Hepatocyte (in vitro differentiated cells): ENCODE measurements at places on chromosomes 5 and 9.
A peak's percentile ranks its signal among the peaks of the same experiment; 100 is the strongest.

- H3K36me3 ChIP-seq, result no peaks in the 10 kb centered on the region
- no peaks in the 10 kb centered on the region for H3K27me3 ChIP-seq
- no peak overlapping the region for H3K4me3 ChIP-seq
- no peak overlapping the region for H3K27ac ChIP-seq
- no peak for DNase-seq
- no peaks in the 10 kb centered on the region for H3K4me1 ChIP-seq
Observed at GRCh38 chr5:58486290-58486689, 4.9 kb upstream of the GAPT start.

DNA sequence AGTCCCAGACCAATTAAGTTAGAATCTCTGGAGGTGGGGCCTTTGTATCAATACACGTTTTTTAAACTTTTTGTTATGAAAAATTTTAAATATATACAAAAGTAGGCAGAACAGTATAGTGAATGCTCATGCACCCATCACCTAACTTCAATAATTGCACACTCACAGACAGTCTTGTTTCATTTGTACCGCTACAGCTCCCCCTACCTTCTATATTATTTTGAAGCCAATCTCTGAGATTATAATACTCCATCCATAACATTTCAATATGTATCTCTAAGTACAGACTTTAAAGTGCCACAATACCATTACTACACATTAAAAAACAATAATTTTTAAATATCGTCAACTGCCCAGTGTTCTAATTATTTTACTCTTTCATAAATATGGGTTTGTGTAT lies 32.9 kb downstream of the ISL1 start:
- no peaks in the 10 kb centered on the region for H3K4me1 ChIP-seq
- DNase-seq, result no peak
- no peaks in the 10 kb centered on the region for H3K36me3 ChIP-seq
- no peak overlapping the region for H3K4me3 ChIP-seq

- H3K36me3 ChIP-seq, result no peaks in the 10 kb centered on the region
- no peaks in the 10 kb centered on the region for H3K27me3 ChIP-seq
- H3K4me3 ChIP-seq, result peak overlapping the region; percentile 62
- DNase-seq, result peak; percentile 32
Observed at GRCh38 chr5:68214482-68215207, 911 bp upstream of the PIK3R1 start.

- no peaks in the 10 kb centered on the region for H3K36me3 ChIP-seq
- peak overlapping the region; percentile 78 for H3K27ac ChIP-seq
- H3K4me3 ChIP-seq, result no peak overlapping the region
- H3K4me1 ChIP-seq, result no peaks in the 10 kb centered on the region
- peak; percentile 43 for DNase-seq
- no peaks in the 10 kb centered on the region for H3K27me3 ChIP-seq
Observed at GRCh38 chr5:173477345-173478040, 139.0 kb downstream of the BOD1 start.

- H3K36me3 ChIP-seq, result no peaks in the 10 kb centered on the region
- no peak overlapping the region for H3K27ac ChIP-seq
Observed at GRCh38 chr5:6606884-6607558, 25.8 kb downstream of the NSUN2 start.

DNA sequence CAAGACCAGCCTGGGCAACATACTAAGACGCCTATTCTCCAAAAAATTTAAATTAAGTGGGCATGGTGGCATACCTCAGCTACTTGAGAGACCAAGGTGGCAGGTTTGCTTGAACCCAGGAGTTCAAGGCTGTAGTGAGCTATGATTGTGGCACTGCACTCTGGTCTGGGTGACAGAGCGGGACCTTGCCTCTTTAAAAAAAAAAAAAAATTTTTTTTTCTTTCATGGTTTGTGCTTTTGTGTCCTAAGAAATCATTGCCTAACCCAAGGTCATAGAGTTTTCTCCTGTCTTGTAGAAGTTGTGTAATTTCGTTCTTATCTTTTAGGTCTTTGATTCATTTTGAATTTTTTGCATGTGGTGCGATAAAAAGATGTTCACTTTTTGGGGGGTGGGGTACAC lies 12.3 kb downstream of the GPBP1 start:
- DNase-seq, result peak; percentile 12
- H3K4me1 ChIP-seq, result peaks cover 9% of the 10 kb centered on the region

- no peaks in the 10 kb centered on the region for H3K36me3 ChIP-seq
- DNase-seq, result peak; percentile 1
- no peak overlapping the region for H3K4me3 ChIP-seq
Observed at GRCh38 chr9:75930190-75930589, 39.7 kb downstream of the PCSK5 start.

DNA sequence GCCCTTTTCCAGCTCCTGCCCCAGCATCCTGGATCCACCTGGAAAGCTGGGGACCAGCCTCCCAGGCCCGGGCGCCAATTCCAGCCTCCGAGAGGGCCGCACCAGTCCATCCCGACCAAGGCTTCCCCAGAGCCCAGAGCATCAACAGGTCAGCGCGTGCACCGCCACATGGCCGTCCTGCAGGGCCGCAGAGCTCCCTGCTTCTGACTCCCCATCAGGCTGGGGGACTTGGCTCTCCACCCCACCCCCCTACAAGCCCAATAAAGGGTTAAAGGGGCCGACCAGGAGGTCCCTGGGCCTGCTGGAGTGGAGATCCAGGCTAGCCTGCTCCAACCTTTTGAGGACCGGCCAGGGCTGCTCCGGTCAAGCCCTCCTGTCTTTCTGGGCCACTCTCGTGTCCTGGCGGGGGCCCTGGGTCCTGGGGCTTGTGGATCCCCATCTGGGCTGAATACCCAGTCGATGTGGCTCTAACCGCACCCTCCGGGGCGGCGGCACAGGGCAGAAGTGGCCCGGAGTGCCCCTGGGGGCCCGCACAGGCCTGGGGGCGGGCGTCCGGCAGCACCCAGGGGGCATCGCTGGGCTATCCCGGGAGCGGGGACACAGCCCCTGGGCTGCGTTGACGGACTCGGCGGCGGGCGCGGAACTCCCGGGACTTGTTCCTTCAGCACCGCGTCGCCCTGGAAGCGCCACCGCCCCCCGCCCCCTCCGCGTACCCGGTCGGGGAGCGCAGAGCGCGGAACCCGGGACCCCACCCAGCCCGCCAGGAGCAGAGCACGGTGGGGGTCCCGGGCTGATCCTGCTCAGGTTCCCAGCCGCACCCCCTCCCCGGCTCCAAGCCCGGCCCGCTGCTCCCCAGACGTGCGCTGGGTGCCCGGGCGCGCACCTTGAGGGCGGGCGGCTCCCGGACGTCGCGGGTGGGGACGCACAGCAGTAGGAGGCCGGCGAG lies 590 bp downstream of the ENTPD2 start:
- no peak overlapping the region for H3K27ac ChIP-seq
- H3K27me3 ChIP-seq, result peaks cover 33% of the 10 kb centered on the region
- no peak for DNase-seq
- peaks cover 46% of the 10 kb centered on the region for H3K4me1 ChIP-seq
- H3K36me3 ChIP-seq, result no peaks in the 10 kb centered on the region

- H3K36me3 ChIP-seq, result no peaks in the 10 kb centered on the region
- H3K4me1 ChIP-seq, result peaks cover under 1% of the 10 kb centered on the region
- H3K27ac ChIP-seq, result no peak overlapping the region
- H3K27me3 ChIP-seq, result peaks cover 4% of the 10 kb centered on the region
Observed at GRCh38 chr9:83544002-83544698, 5.9 kb upstream of the FRMD3 start.

- H3K4me1 ChIP-seq, result peaks cover 12% of the 10 kb centered on the region
- no peak for DNase-seq
- no peak overlapping the region for H3K4me3 ChIP-seq
- H3K27ac ChIP-seq, result peak overlapping the region; percentile 52
Observed at GRCh38 chr5:158170534-158170933, 311.6 kb upstream of the CLINT1 start.

DNA sequence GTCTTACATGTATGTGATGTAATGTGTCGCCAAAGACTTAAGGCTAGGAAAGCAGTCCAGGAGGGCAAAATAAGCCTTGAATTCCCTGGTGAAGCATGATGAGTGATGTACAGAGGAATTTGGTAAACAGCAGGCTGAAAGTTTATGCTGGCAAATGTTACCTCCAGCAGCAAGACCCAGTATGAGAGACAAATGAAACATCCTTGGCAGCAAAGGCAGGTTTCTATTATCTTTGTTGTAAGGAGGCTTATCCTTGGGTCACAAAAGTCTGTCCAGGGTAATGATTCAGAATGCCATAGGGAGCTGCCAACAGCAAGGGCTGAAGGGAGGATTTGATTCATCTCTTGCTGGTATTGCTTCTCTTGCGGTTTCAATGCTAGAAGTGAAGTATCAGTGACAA lies 75.9 kb upstream of the HTR4 start:
- H3K27me3 ChIP-seq, result no peaks in the 10 kb centered on the region
- H3K36me3 ChIP-seq, result no peaks in the 10 kb centered on the region
- H3K4me3 ChIP-seq, result no peak overlapping the region
- H3K27ac ChIP-seq, result no peak overlapping the region

GRCh38 chr9:6073731-6074130 lies 58.3 kb upstream of the RANBP6 start:
- no peaks in the 10 kb centered on the region for H3K4me1 ChIP-seq
- DNase-seq, result no peak
- H3K4me3 ChIP-seq, result no peak overlapping the region

DNA sequence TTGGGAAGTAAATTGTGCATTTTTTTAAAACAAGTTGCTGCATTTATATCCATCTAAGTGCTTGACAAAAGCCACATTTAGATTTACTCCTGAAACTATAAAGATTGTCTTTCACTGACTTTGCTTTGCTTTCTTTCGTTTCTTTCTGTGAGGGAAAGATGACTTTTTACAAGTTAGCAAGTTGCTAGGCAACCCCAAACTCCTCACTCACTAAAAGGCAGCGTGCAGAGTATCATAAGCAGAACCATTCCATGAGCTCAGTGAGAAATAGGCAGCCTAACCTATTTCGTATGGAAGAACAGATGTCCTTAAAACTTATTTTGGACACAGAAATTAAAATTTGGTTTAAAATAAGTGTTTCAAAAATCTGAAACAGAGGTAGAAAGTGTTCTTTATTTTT lies 29.0 kb downstream of the KLF9 start:
- H3K36me3 ChIP-seq, result no peaks in the 10 kb centered on the region
- no peak overlapping the region for H3K27ac ChIP-seq
- DNase-seq, result no peak
- H3K4me3 ChIP-seq, result no peak overlapping the region
- H3K27me3 ChIP-seq, result no peaks in the 10 kb centered on the region

GRCh38 chr9:127935765-127936221 lies 1.9 kb downstream of the DPM2 start:
- DNase-seq, result no peak
- H3K27me3 ChIP-seq, result no peaks in the 10 kb centered on the region
- H3K36me3 ChIP-seq, result no peaks in the 10 kb centered on the region
- H3K4me3 ChIP-seq, result no peak overlapping the region

- H3K36me3 ChIP-seq, result no peaks in the 10 kb centered on the region
- no peaks in the 10 kb centered on the region for H3K4me1 ChIP-seq
- H3K27me3 ChIP-seq, result no peaks in the 10 kb centered on the region
- H3K4me3 ChIP-seq, result no peak overlapping the region
- no peak overlapping the region for H3K27ac ChIP-seq
Observed at GRCh38 chr5:143796125-143796524, 15.8 kb upstream of the HMHB1 start.

- no peak overlapping the region for H3K27ac ChIP-seq
- no peak overlapping the region for H3K4me3 ChIP-seq
- no peak for DNase-seq
- no peaks in the 10 kb centered on the region for H3K36me3 ChIP-seq
Observed at GRCh38 chr5:11037080-11037479, 276.0 kb upstream of the DAP start.

DNA sequence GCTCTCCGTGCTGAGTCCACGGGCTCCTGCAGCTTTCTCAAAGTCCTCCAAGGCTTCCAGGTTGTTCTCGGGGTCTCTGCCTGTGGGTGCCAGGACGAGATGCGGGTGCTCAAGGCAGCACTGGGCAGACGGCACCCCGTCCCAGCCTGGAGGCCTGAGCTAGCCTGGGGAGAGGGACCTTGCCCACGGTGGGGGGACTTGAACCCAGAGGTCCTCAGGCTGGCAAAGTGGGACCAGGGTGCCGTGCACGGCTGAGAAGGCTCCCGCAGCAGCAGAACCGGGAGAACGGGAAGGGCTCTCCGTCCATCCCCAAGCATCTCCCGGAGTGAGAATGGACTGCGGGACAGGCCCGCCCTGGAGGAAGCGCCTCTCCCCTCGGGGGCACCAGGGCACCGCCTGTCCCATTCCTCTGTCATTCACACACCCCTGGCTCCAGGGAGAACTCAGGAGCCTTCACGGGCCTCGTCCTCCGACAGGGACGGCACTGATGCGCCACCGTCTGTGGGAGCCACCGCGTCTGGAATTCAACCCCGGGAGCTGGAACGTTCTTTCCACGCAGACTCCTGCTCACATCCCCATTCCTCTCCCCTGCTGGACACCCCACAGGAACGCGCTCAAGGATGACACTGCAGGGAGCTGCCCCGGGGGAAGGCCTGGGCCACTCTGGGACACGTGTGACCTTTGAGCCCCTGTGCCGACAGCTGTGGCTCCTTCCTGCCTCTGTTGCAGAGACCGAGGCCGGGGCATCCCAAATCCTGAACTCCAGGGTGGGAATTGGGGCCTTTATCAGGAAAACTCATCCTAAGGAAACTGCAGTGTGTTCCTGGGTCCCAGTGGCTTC lies 16.3 kb upstream of the OBP2B start:
- H3K4me1 ChIP-seq, result no peaks in the 10 kb centered on the region
- H3K27ac ChIP-seq, result no peak overlapping the region
- no peaks in the 10 kb centered on the region for H3K27me3 ChIP-seq
- H3K36me3 ChIP-seq, result no peaks in the 10 kb centered on the region
- no peak for DNase-seq

- no peak for DNase-seq
- no peak overlapping the region for H3K27ac ChIP-seq
- no peaks in the 10 kb centered on the region for H3K4me1 ChIP-seq
- no peaks in the 10 kb centered on the region for H3K36me3 ChIP-seq
- H3K27me3 ChIP-seq, result no peaks in the 10 kb centered on the region
Observed at GRCh38 chr5:84086511-84086910, 298.2 kb downstream of the EDIL3 start.

- peak; percentile 49 for DNase-seq
- no peak overlapping the region for H3K4me3 ChIP-seq
- no peaks in the 10 kb centered on the region for H3K27me3 ChIP-seq
- H3K27ac ChIP-seq, result peak overlapping the region; percentile 21
- peaks cover 20% of the 10 kb centered on the region for H3K4me1 ChIP-seq
Observed at GRCh38 chr5:60677850-60678664, 21.9 kb downstream of the DEPDC1B start.

- H3K27ac ChIP-seq, result peak overlapping the region; percentile 83
- DNase-seq, result peak; percentile 59
- H3K27me3 ChIP-seq, result no peaks in the 10 kb centered on the region
- H3K4me1 ChIP-seq, result peaks cover 52% of the 10 kb centered on the region
Observed at GRCh38 chr9:133119103-133119845, 1.8 kb downstream of the RALGDS start.
